GM13976 (cell line): ENCODE measurements at places on chromosomes 11 and 22.
A peak's percentile ranks its signal among the peaks of the same experiment; 100 is the strongest.

GRCh38 chr11:47007579-47007978 lies 71.0 kb downstream of the CSTPP1 start:
- no peak for DNase-seq

DNA sequence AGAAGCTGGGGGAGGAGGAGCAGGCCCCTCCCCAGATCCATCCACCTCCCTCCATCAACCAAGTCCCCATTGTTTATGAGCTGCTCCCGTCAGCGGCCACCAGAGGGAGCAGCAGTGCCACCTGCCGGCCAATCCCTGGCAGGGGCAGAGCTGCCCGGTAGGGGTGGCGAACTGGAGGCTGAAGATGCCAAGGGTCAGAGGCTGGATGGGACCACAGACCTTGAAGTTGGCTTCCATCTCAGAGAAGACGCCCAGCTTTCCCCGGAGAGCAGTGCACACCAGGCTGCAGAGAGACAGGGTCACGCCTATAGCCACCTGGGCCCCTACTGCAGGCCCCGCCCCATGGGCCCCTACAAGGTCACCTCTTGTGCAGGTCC lies 3.6 kb downstream of the FIBP start:
- DNase-seq: peak; percentile 88

DNA sequence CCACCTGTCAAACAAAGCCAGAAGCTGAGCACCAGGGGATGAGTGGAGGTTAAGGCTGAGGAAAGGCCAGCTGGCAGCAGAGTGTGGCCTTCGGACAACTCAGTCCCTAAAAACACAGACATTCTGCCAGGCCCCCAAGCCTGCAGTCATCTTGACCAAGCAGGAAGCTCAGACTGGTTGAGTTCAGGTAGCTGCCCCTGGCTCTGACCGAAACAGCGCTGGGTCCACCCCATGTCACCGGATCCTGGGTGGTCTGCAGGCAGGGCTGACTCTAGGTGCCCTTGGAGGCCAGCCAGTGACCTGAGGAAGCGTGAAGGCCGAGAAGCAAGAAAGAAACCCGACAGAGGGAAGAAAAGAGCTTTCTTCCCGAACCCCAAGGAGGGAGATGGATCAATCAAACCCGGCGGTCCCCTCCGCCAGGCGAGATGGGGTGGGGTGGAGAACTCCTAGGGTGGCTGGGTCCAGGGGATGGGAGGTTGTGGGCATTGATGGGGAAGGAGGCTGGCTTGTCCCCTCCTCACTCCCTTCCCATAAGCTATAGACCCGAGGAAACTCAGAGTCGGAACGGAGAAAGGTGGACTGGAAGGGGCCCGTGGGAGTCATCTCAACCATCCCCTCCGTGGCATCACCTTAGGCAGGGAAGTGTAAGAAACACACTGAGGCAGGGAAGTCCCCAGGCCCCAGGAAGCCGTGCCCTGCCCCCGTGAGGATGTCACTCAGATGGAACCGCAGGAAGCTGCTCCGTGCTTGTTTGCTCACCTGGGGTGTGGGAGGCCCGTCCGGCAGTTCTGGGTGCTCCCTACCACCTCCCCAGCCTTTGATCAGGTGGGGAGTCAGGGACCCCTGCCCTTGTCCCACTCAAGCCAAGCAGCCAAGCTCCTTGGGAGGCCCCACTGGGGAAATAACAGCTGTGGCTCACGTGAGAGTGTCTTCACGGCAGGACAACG lies 11.7 kb downstream of the CXCR5 start:
- DNase-seq: peak; percentile 81

DNA sequence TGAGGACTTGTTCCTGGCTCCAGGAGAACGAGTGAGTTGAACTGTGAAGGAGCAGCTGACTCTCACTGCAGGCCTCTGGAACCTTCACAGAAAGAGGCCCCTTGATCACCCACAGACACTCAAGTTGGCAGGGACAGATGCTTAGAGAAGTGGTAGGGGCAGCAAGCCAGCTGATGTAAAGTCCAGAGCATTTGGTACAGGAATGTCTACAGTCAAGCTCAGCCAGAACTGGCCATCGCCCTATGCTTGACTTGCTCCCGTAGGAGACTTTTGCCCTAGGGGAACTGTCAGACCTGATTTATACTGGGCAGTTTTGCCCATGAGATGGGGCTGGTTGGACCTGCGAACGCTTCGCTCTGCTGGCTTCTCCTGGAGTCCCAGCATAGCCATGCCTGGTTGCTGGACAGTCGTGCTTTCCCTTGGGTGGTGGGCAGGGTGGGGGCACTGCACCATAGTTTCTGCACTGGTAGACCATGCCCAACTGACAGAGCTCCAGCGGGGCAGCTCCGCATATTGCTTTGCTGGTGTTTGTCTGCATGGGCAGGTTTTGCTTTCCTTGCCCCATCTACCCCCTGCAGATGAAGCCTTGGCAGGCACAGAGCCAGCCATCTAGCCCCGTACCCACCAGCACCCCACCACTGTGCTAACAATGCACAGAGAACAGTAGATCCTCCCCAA lies 977.7 kb downstream of the JRKL start:
- DNase-seq: no peak
